NCI-H2227 treated with DMSO at 0.1 percent for 48 hours (cell line): ENCODE measurements at places on chromosomes 2 and 18.
A peak's percentile ranks its signal among the peaks of the same experiment; 100 is the strongest.

- no peak for DNase-seq
These were observed 460 bp upstream of the SEMA4F start for GRCh38 chr2:74653589-74653984.

DNA sequence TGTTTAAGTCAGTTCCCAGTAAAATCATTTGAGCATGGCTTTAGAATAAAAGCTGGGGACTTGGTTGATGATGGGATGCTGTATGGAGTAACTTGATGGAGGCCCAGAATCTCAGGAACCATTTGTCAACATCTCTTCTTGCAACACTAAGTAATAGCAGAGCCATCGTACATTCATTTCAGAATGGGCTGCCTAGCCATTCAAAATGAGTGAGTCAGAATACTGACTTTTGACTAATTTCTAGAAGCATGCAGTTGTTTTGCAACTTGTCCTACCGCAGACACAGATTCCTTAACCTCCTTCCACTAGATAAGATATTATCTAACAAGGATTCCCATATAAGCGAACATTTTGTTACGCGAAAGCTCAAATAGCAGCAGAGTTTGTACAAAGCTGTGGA lies 229.5 kb downstream of the CNTNAP5 start:
- no peak for DNase-seq

DNA sequence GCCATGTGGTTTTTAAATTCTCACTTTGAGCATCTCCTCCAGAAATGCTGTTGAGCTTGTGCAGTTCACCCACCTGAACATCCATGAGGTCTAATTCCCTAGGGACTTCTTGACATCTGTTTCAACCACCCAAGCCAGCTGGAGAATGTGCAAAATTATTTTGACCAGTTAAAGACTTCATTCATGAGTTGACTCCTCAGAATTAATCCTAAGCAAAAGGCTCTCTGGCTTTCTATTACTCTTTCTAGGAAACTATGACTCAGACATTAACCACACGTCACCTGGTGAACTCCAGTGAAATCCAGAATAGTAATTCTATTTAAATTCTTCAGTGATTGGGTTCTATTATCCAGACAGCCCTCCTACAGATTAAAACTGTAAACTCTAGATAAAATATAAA lies 247.5 kb downstream of the NBAS start:
- DNase-seq: no peak

- DNase-seq: no peak
These were observed 209.8 kb downstream of the NEDD4L start for GRCh38 chr18:58253871-58254270.

GRCh38 chr18:22510697-22511096 lies 93.0 kb upstream of the CTAGE1 start:
- no peak for DNase-seq

DNA sequence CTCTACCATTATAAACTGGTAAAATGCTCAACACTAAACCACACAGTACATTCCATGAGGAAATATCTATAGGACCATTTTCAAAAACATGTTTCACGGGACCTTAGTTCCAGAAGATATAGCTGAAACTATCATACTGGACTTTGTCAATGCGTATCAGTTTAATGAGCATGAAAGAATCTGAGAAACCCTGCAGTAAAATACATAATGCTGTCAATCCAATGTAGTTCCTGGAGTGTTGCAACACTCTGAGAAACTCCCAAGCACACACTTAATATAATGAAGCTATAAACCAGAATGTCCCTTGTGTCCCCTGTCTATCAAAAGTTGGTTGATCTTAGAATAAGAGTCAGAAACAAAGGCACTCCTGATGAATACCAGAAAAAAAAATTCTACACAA lies 16.2 kb downstream of the IWS1 start:
- no peak for DNase-seq

DNA sequence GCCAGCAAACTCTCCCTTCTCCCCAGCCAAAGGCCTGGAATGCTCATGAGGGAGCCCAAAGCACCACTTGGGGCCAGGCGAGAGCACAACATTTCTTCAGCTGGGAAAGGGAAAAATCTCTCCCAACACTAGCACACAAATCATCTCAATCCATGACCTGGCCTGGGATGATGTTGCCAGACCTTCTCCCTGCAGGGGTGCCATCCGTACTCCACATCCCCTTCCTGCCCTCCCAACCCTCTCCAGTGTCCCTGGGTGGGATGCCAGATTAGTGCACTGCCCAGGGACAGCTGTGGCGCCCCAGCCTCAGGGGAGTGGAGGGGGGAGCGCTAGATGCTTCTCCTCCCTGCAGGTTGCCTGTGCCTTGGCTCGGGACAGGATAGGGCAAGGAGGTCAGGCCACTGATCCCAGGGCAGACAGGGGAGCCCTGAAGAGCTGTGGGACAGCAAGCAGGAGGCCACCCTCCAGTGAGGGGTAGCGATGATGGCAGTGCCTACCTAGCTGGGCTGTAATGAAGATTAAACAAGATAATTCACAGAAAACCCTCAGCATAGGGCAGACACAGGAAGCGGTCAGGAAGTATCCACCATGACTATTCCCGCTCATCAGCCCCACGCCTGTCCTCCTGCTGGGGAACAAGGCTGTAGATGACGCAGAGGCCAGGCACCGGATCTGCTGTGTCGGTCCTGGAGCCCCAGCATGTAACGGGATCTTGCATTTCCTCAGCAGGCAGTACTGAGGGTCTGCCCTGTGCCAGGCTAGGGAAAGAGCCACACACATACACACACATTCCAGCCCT lies 31.1 kb downstream of the SERTAD2 start:
- DNase-seq: peak; percentile 10

DNA sequence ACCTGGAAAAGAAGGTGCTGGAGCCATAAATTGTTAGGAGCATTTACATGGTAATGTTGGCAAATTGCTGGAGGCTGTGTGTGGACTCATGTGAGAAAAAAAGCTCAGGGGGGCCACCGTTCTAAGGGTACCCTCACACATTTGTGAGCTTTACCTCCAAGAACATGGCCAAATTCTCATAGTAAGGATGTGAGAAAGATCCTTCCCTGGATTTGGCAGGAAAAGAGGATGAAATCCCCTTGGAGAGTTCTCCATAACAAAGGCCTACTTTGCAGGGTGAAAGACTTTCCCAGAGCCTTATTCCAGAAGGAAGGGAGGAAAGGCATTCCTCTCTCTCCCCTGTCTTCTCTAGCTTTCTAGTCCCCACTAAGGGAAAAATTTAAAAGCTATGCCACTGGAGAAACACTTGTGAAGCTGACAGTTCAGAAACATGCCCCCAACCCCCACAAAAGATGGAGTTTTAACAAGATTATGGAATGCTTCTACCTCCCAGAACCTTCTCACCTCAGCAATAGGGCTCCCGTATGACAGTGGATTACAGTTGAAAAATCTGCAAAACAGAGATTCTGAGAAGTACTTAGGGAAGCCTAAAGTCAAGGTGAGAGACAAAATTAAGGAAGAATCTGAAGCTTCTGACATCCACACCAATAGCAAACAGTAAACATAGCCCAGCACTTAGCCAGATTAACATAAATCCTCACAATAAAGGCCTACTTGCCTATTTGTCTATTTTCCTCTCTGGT lies 20.2 kb upstream of the ERMN start:
- no peak for DNase-seq

DNA sequence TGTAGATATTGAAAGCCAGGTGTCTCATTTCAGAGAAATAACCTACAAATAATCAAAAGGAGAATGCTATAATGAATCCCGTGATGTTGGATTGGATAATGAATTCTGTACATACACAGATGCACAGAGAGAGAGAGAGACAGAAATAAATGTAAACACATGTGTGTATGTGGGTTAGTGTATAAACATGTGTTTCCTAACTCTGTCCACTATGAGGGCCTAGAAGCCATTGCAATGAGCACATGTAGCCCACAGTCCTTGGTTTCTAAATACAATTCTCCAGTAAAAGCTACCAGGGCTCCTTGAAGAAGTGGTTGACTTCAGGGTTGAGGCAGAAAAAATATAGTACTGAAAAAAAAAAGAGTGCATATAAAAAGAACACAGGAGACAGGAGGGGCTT lies 109.5 kb downstream of the INHBB start:
- no peak for DNase-seq

DNA sequence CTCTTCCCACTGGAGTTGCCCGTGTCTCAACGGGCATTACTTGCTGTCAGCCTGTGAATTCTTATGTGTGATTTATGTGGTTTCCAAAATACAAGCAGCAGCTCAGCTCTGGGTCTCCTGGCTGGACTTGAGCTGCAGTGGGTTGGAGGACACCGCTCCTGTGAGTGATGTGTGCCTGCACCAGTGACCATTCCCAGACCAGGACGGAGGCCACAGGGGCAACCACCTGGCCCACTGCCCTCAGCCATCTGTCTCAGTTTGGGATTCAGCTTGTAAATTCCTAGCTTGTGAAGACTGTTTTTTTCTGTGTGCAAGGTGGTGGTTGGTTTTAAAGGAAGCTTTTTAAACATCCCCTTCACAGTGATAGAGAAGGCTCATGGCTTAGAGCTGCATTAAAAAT lies 261.0 kb downstream of the BCL2 start:
- no peak for DNase-seq

DNA sequence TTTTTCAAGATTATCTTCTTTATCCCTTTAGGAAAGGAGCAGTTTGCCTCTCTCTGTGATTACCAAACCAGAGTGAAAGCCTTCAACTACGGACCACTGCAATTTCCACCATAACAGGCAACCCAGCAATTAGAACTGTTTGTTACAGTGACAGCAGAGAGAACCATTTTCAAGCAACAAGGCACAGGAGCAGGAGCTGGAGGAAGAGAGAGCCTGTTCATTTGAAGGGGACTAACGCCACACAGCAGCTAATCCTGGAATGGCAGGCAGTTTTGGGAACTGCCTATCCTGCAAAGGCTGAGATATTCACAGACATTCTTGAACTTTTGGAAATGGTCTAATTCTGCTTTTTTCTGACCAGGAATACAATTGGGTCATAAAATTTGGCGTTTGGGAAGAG lies 1541.9 kb upstream of the PIK3C3 start:
- DNase-seq: peak; percentile 86

DNA sequence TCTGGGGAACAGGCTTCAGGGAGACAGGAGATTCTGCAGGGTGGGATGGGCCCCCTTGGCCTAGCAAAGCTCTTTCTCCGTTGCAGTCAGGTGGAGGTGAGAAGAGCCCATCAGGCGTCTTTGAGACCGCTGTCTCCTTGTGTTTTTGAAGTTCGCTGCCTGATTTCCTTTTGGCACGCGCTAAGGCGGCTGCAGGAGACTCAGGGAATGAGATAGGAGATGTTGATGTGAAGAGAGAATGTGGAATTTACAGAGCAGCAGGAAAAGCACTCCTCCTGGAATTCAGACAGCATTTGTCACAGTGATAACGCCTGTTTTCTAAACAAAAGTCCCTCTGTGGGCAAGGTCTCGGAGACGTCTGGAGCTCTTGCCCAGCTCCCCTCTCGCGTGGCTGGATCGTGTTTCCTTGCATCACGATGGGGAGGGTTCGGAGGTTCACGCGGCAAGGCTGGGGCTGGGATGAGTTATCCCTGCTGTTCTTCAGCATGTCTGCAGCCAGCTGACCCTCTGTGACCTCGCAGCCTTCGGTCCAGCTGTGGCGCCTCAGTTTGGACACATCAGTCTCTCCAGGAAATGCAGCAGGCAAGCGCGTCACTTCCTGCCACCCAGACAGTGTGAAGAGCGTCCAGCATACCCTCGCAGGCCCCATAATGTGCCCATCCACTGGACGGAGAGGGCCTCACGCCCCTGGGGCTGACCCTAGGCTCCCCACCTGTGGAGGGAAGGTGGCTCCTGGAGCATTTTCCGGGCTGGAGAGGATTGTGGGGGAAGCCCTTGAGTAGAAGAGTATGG lies 30.2 kb downstream of the GLI2 start:
- no peak for DNase-seq

- DNase-seq: no peak
These were observed 14.6 kb downstream of the ADI1 start for GRCh38 chr2:3504741-3505140.

DNA sequence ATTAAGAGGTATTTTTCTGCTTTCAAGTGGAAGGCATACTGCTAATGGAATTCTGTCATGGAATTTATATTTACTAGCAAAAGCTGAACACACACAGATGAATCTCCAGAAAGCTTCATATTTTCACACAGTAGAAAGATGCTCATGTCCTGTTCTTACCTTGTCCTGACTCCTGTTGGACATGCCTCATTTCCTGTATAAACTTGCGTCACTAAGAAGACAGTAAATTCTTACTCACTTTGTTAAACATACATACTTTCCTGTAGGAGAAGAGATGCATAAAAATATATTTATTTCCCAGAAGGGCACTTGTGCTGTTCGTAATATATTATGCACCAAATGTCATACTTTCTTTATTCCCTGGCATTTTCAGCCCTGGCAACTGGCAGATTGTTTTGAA lies 238.3 kb upstream of the RASGRP3 start:
- no peak for DNase-seq

DNA sequence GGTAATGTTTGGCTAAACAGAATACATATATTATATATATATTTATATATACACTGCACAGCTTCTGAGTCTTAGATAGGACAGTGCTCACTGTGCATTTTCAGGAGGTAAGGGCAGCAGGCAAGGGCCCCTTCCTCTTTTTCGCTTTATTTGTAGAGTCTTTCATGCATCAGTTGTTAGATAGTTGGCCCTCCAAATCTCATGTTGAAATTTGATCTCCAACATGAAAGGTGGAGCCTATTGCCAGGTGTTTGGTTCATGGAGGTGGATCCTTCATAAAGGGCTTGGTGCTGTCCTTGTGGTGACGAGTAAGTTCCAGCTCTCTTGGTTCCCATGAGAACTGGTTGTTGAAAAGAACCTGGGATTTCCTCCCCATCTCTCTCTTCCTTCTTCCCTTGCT lies 48.1 kb downstream of the TSN start:
- no peak for DNase-seq

DNA sequence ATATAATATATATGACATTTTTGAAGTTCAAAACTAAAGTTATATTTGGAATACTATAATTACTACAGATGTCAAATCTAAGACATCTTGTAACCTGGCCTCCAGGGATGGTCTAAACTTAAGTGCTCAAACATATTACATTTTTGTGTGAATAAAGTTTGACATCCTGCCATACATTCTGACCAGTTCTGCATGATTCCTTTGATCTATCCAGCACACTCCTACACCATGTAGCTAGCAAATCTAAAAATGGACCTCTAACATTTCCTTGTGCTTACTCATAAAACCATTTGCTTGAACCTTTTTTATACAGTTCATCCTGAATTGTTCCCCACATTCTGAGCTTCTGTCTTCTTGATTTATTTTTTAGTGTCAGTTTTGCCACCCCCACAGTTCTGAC lies 294.3 kb upstream of the ZNF804A start:
- no peak for DNase-seq

- no peak for DNase-seq
These were observed 1494.7 kb upstream of the NXPH2 start for GRCh38 chr2:140274891-140275290.

DNA sequence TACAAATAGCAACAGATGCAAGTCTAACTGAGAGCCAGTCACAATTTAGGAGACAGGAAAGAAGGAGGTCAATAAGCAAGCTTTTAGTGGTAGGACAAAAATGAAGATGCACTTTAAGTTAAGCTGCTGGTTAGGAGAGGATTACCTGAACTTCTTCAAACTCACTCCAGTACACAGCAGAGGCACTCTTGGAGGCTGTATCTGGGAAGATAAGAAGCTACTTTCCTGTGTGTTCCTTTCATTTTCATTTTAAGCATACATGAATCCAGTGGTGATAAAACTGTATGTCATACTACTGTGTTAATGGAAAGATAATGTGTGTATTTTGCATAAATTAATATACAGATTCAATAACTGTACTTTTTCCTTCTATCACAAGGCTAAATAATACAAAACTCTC lies 49.6 kb downstream of the HYCC2 start:
- no peak for DNase-seq
